ENCODE measurements at places on chromosomes 7 and 10.

GRCh38 chr10:79168210-79168609, 99.4 kb downstream of the ZMIZ1 start:
- DNase-seq: no peak

- no peak for DNase-seq
Measured at GRCh38 chr10:119301397-119301796, 94.0 kb downstream of the GRK5 start.

GRCh38 chr7:29892231-29892630, 85.9 kb downstream of the WIPF3 start:
- no peak for DNase-seq

DNA sequence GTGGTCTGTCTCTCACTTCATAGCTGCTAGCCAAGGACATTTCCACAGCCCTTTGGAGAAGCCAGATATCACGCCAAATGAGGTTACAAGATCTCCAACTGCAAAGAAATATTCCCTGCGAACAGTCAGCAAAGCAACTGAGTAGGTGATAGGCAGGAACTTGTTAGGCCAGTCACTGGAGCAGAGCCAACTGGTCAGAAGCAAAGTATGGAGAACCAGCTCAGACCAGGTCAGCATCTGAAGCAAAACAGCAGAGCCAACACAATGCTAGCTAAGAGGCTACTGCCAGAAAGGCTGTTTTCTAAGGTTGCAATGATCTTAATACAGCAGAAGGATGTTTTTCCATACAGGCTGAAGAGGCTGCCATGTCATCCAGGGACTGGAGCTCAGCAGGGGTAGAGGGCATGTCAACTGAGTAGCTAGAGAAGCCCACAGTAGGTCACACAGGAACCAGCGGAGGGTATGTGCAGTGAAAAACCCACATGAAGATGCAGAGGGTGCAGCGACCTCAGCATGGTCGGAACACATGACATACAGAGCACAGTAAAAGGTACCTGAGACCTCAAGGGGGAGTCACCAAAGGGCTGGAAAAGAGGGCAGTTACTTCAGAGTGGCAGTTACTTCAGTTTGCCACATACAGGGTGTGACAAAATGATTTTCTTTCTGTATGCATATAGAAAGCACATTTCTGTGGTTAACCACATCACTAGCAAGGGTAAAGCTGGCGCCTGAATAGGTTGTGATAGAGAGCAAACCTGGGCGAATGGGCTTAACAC, 8.9 kb downstream of the SEC31B start:
- no peak for DNase-seq

DNA sequence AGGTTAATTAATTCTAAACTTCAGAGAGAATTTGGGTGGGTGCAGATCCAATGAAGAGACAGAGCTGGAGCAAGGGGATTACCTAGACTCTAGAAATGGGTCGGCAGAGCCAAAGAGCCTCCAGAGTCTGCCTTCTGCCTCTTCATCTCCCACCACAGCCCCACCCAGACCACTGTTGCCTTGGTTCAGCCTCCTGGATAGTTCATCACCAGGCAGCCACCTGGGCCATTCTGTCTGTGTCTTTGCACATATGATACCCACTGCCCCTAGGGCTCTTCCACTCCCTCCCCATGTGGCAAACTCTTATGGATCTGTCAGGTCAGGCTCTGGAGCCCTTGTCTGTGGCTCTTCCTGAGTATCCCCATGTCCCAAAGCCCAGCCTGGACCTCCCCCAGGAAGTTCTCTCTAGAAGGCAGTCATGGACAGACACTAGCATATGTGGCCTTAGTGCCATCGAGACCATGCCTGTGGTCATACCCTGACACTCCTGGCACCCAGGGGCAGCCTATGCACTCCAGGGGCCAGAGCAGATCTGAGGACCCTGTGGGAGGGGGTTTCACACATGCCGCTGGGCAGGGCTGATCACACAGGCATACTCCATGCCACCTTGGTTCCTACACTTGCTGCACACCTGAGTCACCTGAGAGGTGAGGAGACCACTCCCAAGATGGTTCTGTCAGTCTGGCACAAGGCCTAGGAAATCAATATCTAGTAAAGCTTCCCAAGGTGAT, 41.6 kb downstream of the FRMPD2 start:
- DNase-seq: no peak

- no peak for DNase-seq
Measured at GRCh38 chr10:11446133-11446532, 165.3 kb downstream of the USP6NL start.

DNA sequence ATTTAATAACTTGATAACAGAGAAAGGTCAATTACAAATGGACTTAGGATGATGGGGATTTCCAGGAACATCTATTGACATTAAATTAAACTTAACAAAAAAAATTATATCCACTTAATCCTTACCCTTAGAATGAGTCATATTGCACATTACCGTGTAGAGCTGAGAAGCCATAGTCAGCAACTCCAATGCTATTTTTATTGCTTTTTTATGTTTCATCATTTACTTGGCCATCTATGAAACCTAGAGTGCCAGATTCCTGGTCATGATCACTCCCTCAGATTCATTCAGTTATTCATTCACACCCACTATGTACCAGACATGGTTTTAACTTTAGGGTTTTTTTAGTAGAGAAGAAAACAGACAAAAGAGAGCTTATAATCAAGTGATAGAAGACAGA, 1180.4 kb downstream of the CNTNAP2 start:
- DNase-seq: no peak

DNA sequence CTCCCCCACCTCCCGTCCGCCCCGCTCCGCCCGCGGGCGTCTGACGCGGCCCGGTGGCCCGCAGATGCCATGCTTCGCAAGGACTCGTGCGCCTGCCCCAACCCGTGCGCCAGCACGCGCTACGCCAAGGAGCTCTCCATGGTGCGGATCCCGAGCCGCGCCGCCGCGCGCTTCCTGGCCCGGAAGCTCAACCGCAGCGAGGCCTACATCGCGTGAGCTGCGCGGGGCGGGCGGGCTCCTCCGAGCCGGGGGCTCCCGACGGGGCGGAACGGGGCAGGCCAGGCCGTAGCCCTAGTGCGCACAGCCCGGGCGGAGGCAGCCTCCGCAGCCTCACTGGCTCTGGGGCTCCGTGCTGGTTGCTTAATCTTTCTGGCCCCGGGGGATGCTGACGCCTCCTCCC, 2.8 kb downstream of the ASIC3 start:
- peak; percentile 79 for DNase-seq

GRCh38 chr7:45575501-45576248, 1.5 kb downstream of the ADCY1 start:
- no peak for DNase-seq

DNA sequence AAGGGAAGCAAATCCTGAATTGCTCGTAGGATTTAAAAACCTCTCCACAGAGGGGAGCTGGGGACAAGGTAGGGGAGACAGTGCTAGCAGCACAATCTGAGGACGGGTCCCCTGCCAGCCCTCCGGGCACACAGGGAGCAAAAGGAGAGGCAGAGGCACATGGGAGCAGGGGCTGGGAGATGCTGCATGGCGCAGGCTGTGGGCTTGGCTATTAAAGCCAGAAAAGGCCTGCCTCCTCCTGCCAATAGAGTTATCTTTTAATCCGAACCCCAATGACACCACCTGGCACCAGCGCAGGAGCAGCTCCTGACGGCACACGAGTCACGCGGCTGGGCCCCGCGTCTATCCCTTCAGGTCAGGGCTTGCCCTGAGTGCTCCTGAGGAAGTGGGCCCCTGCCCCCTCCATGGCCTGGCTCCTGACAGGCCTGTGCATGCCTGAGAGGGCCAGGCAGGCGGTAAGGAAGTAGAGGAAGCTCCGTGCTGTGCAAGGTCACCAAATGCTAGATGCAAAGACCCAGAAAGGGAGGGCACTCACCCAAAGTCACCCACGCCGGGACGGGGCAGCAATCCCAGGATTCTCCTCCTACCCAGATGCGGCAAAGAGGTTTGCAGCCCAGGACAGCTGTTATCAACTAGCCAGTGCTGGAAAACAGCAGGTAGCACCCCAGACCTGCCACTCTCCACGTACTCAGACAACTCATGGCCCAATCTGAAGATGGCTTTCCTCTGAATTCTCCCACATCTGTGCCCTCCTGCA, 28.1 kb downstream of the DLG5 start:
- peak; percentile 72 for DNase-seq

DNA sequence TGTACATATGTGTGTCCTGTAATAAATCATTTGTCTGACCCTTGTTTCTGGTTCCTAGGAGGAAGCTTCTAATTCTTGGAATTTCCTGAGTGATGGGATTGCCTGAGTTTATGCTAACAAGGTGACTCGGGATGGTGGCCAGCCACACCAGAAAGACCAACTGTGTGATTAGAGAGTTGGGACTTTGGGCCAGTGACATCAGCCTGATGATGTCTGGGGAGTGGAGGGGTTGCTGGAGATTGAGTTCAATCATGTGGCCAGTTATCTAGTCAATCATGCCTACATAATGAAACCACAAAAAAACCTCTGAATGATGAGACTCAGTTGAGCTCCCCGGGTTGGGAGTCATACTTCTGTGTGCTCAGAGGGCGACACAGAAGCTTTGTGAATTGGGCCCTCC, 23.5 kb upstream of the CARD11 start:
- no peak for DNase-seq

Data from large intestine (tissue), 12 donors.